ENCODE measurements at places on chromosomes 11 and 22.

GRCh38 chr11:71286701-71287643, 34.6 kb upstream of the SHANK2 start:
- peak; percentile 21 for DNase-seq

DNA sequence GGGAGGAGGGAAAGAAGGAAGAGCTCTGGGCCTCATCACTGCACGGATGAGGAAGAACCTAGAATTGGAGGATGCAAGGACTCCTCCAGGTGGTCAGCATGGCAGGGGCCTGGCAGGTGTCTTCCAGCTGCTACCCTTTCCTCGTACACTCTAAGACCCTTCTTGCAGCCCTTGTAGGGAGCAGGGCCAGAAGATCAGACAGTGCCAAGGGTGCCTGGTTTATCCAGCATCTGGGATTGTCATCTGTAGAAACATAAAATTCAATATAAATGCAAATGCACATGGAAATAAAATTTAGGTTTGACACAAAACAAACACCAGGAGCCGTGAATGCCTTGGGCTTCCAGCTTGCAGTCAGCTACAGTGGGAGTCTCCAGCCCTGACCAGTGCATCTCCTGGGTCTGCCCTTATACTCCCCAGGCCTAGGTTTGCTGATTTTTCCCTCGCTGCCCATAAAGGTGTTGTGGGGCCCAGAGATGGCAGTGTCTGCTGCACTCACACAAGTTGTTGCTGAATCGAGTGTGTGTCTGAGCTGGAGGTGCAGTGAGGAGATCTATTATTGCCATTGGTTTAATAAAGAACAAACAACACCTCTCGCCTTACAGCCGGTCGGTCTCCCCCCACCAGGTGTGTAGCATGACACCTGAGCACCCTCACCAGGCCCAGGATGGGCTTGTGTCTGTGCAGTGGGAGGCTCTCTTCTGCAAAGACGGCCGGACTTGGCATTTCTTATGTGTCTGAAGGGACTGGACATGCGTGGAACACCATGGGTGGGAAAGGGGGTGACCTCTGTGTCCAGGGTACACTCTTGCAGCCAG, 87.1 kb downstream of the BCR start:
- no peak for DNase-seq

DNA sequence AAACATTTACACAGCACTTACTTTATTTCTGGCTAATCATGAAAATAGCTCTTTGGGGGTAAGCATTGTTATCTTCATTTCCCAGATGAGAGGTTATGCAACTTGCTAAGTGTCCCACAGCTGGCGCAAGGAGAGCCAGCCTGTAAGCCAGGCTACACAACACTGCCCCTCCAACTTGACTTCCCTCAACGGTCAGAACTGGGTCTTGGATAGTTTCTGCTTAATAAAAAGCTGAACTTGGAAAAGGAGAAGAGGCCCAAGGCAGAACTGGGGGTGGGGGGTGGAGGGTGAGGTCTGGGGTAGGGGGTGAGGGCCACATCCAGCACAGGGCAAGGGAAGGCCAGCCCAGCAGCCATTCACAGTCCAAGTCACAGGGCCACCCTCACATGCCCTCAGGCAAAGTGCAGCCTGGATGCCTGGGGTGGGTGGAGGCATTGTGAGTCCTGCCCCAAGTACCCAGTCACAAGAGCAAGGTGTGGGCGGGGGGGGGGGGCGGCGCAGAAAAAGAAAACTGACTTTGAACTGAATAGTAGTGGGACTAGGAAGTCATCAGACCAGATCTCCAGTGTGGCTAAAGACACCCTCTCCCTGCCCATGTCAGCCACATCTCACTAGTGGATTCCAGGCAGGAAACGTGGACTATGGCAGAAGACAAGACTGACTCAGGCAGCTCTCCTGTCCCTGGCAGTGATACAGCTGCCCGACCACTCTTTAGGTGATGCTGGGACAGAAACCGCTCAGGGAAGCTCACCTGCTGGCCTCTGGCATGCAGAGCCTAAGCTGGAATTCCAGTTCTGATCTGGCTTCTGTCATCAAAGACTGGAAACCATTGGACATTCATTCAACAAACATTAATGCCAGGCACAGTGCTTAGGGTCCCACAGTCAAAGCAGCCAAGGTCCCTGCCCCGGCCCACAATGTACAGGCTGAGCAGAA, 52.4 kb downstream of the PACSIN2 start:
- no peak for DNase-seq

- DNase-seq = no peak
These were observed 23.5 kb upstream of the TMEM123 start for GRCh38 chr11:102476069-102476468.

DNA sequence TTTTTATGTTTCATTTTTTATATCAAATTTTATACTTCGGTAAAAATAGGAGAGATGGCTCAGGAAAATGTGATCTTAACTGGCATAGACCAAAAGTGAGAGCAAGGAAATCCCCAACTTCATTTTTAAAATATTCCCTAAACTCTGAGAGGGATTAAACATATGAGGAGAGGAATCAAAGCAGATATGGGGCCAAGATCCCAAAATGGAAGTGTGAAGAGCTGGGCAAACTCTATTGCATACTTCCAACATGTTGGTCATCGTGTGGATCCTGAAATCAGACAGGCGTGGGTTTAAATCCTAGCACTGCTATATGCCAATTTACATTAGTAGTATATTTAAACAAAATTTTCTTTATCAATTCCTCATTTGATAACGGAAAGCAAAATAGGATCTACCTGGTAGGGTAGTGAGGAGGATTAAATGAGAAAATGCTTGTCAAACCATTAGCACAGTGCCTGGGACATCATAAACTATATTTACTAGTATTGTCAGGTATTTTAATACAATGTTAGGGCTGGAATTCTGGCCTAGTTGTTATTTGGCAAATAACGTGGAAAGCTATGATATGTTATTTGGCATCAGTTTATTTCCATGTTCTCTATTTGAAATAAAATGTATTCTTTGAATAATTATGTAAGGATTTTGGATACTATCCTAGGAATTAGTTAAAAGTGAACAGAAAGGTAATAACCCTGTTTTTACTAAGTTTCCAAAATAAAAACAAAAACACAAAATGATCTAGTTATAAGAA, 392.8 kb upstream of the CCDC90B start:
- no peak for DNase-seq

DNA sequence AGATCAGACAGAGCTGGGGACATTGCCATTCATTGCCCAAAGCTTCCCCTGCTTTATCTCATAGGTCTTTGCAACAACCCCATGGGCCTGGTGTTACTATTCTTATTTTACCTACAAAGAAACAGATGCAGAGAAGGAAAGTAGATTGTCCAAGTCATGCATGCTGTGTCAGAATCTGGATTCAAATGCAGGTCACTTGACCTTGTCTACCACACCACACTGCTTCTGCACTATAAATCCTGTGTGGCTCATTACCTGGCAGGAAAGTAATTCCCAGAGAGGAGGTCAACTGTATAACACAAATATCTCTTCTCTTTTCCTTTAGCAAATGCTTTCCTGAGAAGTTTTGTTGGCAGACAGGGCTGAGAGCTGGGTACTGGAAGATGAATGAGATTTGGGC, 18.5 kb downstream of the PLEKHB1 start:
- DNase-seq = no peak

GRCh38 chr11:65708451-65708850, 3.6 kb upstream of the KAT5 start:
- DNase-seq = no peak

GRCh38 chr11:71080239-71081097, 171.9 kb downstream of the SHANK2 start:
- DNase-seq = peak; percentile 65

GRCh38 chr11:83063073-83063754, 8.5 kb downstream of the RAB30 start:
- DNase-seq = no peak

DNA sequence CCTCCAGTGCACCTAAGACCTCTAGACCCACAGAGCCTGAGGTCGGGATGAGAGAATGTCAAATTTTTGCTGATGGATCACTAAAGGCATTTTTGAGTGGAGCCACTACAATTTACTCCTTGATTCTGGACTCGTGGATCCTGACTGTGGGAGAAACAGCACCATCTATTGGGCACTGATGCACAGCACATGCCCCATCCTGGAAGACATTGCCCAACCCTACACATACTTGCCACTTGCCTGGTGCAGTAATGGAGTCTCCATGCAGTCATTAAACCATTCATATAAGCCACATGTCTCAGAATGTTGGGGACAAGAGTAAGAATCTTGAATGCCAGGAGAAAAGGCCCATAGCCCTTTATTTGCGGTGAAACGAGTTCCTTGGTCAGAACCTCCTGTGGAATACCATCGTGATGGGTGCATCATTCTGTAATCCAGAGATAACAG, 103.9 kb downstream of the GGTLC2 start:
- no peak for DNase-seq

All from occipital lobe (tissue), 3 donors.